Lower lobe of right lung (tissue), 2 donors: ENCODE measurements at places on chromosomes 12 and 14.

DNA sequence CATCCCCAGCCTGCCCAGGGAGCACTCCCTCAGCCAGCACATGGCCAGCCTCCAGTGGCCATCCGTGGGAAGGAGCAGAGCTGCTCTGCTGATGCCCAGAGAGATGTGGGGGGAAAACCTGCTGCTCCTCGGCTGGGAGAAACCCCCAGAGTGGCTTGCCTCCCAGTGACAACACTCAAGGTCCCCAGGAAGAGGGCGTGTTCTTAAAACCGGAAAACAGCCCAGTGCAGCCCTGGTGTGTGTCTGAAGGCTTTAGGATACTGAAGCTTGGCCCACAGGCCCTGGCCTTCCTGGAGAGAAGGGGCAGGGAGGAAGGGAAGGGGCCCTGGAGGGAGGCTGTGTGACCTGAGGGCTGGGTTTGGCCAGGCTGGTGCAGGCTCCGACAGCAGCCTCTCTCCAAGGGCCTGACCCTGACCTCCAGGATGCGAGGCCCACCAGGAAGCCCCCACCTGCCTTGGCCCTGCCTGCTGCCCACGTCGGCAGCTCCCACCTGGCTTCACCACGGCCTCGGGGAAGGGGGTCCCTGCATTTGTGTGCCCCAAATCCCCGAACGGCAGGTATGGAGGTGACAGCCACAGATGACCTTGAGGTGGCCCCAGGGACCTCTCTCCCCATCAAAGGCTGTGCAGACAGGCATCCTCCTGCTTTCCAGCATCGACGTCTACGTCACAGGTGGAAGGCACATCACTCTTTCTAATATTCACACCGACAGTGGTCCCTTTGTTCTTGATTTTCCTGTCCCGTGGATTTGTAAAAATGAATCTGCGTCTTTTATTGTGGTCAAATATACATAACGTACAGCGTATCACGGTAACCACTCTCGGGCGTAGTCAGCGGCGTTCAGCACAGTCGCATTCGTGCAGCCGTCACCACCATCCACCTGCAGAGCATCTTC is 190.0 kb upstream of the C14orf180 start:
- DNase-seq = no peak

DNA sequence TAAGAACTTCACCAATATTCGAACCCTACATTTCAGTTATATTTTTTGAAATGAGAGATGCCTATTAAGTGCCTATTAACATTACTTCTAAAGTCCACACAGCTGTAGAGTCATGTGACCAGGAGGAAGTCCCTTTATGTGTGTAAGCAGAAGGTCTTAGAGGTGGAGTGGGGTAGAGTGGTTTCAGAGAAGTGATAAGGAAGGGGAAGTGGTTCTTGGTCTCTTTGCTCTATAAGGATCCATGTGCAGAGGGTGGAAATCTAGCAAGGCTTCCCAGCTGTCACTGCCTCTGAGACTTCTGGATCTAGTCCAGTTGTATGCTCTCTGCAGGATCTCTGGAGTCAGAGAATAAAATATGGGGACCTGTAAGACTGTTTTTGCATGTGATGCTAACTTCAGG is 673.9 kb downstream of the FLRT2 start:
- DNase-seq = no peak

DNA sequence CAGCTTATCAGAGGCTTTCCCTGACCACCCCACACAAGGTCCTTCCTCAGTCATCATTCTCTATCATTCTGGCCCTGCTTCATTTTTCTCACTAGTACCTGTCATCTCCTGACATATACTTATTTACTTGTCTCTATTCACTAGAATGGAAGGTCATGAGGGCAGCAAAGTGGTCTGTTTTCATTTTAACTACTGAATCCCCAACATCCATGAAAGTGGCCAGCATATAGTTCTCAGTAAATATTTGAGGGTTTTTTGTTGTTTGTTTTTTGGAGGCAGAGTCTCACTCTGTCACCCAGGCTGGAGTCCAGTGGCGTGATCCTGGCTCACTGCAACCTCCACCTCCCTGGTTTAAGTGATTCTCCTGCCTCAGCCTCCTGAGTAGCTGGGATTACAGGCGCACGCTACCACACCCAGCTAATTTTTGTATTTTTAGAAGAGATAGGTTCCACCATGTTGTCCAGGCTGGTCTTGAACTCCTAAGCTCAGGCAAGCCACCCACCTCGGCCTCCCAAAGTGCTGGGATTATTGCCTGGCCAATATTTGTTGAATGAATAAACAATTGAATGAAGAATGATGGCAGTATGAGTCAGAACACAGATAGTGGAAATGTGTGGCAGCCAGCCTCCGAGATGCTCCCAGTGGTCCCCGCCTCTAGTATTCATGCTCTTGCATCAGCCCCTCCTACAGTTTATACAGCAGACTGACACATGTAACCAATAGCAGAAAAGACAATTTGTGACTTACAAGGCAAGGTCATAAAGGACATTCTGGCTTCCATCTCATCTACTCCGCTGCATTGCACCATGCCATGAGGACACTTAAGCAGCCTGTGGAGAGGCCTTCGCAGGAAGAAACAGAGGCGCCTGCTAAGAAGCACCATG is 7.0 kb upstream of the ANO6 start:
- DNase-seq = no peak

DNA sequence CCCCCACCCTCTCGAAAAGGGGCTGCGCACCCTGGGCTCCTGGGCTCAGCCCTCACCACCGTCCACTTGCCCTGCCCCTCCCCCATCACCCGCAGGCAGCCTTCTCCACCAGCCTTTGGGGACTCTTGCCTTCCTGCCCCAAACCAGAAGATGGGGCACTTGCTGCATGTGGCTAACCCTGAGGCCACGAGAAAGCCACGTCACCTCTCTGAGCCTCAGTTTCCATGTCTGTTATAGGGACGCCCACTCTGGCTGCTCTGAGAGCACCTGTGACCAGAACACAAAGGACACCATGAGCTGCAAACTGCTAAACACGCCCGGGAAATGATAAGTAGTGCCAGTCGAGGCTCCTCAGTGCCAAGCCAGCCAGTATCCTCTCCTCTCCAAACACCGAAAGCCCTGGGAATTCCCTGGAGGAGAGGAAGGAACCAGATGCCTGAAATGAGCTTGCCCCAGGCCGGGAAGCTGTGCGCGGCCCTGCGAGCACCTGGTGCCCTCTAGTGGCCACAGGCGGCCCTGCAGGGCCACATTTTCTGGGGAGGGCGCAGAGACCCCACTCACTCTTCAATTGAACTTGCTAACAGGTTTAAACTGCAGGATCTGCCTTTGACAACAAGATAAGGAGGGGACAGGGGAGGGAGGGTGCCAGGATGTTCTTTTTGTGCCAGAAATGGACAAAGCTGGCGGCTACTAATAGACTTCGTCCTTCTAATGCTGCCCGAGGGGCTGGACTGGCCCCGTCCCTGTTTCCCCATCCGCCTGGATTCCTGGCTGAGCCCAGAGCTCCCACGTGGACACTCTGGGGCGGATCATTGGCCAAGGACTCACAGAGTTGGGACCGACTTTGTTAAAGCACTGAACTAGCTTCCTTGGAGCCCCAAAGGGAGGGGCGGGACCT is 10.2 kb upstream of the SERPINA9 start:
- DNase-seq = peak; percentile 66

- DNase-seq = no peak
Measured at GRCh38 chr14:36161776-36162175, 14.7 kb downstream of the PTCSC3 start.

DNA sequence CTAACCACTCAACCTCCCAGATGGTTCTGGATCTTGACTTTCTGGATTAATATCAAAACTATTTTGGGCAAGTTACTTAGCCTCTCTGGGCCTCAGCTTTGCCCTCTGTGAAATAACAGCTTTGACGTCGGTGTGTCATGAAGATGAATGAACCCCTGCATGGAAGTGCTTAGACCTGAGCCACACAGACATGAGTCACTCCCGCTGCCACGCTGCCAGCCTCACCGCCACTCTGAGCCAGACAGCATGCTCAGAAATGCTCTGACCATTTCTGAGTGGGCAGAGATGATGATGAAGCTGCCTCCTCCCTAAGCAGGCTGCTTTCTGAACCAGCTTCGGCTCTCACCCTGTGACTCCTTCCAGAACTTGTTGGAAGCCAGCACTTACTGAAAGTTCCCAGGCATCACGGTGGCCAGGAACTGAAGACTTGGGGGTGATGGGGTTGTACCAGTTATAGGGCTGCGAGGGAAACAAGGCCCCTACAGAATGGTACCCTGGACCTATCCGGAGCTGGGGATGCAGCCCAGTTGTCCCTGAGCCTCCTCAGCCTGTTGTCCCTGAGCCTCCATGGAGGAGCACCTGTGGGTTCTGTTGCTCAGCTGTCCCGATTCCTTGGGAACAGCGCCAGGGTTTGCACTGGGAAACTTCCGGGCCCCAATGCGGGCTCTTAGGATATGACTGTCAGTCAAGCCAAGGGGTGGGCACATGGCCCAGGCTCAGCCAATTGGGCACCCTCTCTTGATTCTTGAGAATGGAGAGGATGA is 2.0 kb upstream of the CCDC197 start:
- DNase-seq = no peak

DNA sequence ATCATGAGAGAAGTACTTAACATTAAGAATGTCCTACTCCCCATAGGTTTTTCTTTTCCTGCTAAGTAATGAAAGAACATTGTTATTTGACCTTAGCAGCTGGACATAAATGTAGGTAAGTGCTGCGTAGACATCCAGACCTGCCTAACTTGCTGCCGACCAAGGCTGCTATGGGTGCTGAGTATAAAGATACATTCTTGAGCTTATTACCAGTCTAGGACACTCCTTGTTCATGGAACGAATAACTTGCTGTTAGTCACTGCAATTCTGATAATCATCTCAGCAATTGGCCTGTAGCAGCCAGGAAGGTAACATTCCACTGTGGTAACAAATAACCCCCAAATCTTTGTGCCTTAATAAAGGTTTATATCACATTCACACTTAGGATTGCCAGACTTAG is 478.1 kb downstream of the VRK1 start:
- DNase-seq = no peak

- DNase-seq = no peak
Measured at GRCh38 chr12:87201598-87201997, 827.6 kb downstream of the C12orf50 start.

DNA sequence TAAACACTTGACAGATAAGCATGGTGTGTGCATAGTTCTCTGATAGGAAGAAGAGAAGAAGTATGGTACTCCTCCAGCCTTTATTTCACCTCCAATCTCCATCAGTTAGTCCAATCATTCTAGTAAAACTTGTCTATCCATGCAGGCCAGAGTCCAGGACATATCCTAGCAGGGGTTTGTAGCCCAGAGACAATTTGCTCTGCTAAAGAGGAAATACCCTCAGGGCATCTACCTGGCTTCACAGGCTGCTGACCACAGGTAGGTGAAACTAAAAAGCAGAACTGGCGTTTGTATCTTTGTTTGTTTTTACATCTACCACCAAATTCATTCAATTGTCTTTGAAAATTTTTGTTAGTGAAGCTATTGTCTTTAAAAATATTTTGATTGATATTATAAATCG is 717.6 kb downstream of the FSCB start:
- no peak for DNase-seq

- DNase-seq = no peak
Measured at GRCh38 chr14:49946320-49947141, 53.6 kb downstream of the ARF6 start.

DNA sequence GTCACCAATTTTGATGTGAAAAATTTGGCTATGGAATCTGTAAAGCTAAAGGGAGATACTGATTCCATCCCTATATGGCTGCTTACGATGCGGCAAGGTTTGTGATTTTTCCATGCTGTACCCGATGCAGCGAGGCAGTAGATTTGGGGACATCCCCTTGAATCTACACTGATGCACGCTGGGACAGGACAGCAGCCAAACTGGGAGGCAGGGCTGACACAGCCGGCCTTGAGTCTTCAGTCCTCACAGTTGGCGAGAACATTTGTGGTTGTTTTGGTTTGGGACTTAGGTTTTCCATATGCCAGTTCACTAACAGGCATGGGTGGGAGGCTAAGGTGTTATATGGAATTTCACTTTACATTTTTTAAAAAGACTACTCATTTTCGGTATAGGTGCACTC is 3.8 kb downstream of the GALNT16 start:
- DNase-seq = no peak

- DNase-seq = no peak
Measured at GRCh38 chr14:59309291-59309900, 120.9 kb downstream of the DAAM1 start.

- no peak for DNase-seq
Measured at GRCh38 chr12:132446633-132447326, 43.2 kb upstream of the FBRSL1 start.

GRCh38 chr12:6198556-6198955 is 1.6 kb upstream of the CD9 start:
- DNase-seq = no peak

- DNase-seq = no peak
Measured at GRCh38 chr14:76500011-76500410, 124.1 kb downstream of the ESRRB start.

- no peak for DNase-seq
Measured at GRCh38 chr12:69751476-69751875, 12.8 kb downstream of the RAB3IP start.

DNA sequence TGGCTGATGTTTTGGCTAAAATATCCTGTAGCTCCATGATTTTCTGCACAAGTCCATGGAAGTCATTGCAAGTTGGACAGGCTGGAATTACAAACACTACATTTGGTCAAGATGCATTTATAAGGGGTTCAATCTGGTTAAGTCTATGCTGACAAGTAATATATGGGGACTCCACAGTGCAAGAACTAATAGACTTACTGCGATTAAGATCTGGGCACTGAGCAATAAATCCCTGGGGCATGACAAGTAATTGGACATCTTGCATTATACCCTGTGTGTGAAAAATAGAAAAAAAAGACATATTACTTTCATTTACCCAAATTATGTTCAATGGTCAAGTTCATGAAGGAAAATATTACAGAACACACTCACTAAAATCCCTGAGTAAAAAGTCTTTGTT is 99.1 kb downstream of the NELL2 start:
- no peak for DNase-seq

DNA sequence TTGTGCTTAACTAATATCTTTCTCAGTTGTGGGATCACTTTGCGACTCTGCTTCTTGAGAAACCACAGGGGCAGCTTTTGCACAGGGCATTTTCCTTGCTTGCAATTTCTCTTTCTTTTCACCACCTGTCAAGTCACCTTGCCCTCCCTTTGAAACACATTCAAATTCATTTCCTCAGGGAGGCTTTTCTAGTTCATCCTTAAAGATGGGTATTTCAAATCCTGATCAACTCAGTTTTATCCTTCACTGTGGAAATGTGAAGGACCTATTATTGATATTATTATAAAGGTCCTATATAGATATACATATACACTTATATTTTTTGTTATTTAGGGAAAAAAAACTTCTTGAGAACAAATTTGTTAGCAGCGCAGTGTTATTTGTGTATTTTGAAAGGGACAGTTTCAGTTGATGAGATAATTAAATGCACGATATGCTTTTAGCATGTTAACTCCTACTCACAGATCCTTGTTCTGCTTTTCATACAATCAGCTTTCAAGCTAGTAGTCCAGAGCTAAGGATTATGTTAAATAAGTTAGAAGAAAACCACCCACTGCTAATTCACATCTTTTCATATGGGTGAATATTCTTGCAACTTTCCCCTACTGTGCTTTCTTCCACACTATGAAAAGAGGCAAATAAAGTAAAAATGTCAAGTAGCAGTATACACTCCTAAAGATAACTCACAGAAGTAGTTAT is 501.4 kb upstream of the RGS6 start:
- DNase-seq = no peak

GRCh38 chr12:33547084-33547483 is 107.5 kb upstream of the SYT10 start:
- DNase-seq = no peak

GRCh38 chr14:104576970-104577332 is 2.6 kb upstream of the C14orf180 start:
- DNase-seq = no peak

GRCh38 chr12:57118711-57119271 is 7.6 kb upstream of the STAT6 start:
- DNase-seq = no peak

GRCh38 chr12:95583933-95584332 is 32.7 kb upstream of the USP44 start:
- no peak for DNase-seq
